ENCODE measurements at places on chromosomes 1 and 21.

DNA sequence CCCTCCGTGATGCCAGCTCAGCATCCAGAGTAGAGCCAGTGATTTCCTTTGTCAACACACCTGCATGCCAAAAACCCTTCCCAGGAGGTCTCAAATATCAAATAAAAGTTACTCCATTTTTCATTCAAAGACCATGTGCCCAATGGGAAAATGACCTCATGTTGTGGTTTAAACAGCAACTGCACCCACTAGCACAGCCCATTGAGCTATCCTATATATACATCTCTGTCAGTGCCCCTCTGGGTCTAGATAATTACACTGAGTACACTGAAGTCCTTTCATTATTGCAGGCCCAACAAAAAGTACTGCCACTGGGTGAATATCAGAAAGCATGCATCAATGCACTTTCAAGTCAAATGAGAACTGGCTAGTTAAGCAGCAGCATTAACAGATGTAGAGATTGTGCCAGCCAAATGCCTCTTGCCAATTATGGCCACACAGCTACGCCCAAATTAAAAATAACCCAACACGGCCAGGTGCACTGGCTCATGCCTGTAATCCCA lies 117.7 kb downstream of the SLC45A1 start:
- DNase-seq: no peak

DNA sequence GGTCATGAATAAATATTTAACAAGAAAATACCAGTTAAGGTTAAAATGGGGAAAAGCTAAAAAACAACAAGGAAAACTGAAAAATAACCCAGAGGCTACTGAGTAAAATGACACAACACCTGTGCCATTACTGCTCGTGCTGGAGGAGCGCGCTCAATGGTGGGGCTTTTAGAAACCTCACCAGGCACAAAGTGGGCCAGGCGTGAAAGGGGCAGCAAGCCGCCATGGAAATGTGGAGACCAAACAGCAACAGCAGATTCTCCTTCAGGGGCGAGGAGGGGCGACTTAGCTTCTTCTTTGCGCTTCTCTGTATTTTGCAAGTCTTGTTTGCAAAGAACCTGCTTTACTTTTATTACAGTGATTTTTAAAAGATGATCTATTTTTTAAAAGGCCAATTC lies 18.9 kb upstream of the SPATC1L start:
- DNase-seq: no peak

GRCh38 chr1:93483606-93484005 lies 35.7 kb downstream of the FNBP1L start:
- no peak for DNase-seq

DNA sequence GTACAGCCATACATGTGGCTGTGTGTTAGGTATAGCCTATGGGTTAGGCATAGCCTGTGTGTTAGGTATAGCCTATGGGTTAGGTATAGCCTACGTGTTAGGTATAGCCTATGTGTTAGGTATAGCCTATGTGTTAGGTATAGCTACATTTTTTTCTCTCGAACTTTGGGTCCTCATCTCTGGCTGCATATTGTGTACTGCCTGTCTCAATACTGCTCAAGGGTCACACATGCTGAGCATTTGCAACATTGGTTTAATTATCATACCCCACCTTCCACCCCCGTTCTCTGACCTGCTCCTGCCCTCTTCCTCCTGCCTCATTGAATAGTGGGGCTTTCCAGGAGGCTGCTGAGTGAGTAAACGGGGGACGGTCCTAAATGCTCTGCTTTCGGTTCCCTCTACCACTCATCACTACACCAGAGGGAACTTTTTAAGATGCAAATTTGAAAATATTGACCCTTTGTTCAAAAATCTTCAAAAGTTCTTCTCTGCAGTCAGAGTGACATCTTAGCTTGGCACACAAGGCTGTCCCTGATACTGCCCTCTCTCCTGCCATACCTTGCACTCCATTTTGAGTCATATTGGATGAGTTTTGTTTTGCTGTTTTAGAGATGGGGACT lies 17.8 kb downstream of the OR2B11 start:
- DNase-seq: no peak

GRCh38 chr1:36843906-36844610 lies 190.3 kb downstream of the GRIK3 start:
- DNase-seq: no peak

GRCh38 chr1:172137703-172138454 lies 282.6 kb upstream of the C1orf105 start:
- DNase-seq: no peak

- DNase-seq: no peak
Observed at GRCh38 chr1:2496087-2496622, 20.1 kb downstream of the PLCH2 start.

GRCh38 chr1:17789926-17790325 lies 34.8 kb downstream of the ACTL8 start:
- no peak for DNase-seq
